ENCODE measurements at places on chromosomes 16 and 17.

- DNase-seq, result no peak
Observed at GRCh38 chr16:79848719-79849118, 248.2 kb upstream of the MAF start.

DNA sequence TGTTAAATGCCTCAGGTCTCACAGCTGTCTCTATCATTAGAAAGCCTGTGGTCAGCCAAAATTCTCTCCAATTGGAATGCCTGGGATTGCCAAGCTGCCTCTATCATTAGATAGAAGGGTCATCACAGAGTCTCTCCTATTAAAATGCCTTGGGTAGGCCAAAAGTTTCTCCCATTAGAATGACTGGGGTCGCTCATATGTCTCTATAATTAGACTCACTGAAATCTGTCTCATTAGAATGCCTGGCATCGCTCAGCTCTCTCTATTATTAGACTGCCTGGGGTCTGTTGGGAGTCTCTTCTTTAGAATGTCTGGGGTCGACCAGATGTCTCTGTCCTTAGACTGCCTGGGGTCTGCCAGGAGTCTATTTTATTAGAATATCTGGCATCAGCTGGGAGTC, 2265.1 kb downstream of the TP53TG3F start:
- no peak for DNase-seq

GRCh38 chr16:12927591-12927990, 26.2 kb downstream of the SHISA9 start:
- no peak for DNase-seq

DNA sequence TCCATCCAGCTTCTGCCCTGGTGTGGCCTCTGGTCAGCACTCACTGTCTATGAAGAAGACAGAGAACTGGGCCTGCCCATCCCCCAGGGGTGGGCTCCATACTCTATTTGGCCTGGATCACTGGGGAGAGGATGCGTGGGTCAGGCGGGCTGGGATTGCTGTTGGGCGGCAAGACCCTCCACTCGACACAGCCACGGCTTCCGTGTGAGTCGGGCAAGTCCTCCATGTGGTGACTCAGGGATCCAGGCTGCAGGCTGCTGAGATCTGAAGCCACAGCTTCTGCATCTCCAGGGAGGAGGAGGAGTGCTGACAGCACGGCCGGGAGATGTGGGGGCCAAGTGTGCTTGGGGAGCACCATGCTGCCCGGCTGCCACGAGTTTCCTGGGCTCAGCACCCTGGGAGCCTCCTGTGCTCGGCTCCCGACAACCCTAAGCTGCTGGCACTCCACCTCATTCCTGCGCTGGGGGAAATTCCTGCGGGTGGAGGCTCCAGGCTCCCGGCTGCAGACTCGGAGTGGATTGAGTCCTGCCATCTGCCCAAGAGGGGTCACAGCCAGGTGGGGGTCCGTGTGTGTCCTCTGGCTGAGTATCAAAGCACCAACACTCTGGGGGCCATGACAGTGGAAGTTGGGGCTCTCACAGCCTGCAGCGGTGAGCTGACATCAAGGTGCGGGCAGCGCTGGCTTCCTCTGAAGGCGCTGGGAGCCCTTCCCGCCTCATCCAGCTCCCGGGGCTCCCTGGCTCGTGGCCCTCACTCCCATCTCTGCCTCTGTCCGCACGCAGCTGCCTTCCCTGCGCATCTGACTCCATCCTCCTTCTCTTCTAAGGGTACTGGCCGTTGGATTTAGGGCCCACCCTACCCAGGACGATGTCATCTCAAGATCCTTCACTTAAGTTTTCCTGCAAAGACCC, 24.4 kb upstream of the CBFA2T3 start:
- no peak for DNase-seq

DNA sequence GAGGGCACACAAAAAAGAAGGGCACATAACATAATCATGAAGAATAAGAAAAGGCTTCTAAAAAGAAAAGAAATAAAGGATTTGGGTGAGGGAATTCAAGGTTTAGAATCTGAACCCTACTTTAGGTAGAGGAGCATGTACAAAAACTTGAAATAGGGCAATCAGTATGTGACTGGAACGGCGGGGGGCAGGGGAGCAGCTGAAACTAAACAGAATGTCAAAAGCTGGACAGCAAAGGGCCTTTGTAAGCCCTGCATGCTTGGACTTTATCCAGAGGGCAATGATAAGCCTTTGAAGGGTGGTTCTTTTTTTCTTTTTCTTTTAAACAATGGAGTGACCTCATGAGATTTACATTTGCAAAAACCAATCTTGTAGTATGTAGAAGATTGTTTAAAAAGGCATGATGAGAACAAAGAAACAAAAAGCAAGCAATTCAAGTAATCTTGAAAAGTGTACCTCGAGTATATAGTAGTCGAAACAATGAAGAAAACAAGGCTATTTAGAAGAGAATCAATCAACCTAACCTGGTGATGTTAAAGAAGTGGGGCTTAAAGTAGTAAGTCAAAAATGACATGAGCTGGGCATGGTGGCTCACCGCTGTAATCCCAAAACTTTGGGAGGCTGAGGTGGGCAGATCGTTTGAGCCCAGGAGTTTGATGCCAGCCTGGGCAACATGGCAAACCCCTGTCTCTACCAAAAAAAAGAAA, 46.7 kb upstream of the ANKFY1 start:
- peak; percentile 77 for DNase-seq

GRCh38 chr16:1287982-1288670, 21.3 kb upstream of the UBE2I start:
- DNase-seq, result no peak

DNA sequence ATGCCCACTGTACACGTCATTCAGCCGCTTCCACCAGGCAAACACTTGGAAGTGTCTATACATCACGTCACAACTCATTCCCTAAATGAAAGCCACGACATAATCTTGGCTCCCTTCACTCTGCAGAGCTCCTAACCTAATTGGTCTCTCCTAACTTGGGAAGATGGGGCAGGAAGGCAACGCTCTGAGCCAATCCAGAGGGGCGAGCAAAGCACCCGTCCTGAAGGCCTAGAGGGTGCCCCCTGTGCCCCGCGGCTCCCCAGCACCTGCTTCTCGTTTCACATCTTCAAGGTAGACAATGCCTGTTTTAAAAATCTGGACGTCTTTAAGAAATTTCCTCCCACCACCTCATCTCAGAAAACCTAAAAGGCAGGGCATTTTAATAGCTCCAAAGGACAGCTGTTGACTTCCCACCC, 1.0 kb downstream of the CSNK2A2 start:
- DNase-seq, result peak; percentile 13

DNA sequence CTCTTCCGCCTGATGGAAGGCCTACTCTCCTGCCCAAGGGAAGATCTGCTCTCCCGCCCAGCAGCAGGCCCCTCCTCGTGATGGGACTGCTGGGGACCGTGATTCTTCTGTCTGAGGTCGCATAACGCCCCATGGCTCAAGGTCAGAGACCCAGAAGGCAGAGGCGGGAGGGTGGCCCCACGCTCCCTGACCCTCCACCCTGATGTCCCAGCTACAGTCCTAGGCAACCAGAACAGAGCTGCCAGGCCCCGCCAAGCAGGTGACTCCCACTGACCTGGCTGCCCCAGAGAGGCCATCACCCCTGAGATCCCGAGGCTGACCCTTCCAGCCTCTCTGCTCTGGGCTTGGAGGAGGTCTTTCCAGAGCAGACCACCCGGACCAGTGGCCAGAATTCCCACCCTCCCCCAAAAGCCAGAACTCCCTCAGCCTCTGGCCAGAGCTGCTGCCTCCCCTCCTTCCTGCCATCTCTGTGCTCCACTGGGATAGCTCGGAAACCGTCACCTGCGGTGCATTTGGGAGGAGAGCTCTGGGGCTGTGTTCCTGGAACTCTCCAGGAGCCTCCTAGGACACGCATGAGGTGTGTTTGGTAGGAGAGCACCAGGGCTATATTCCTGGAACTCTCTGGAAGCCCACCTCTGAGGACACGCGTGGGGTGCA, 7.3 kb downstream of the ENPP7 start:
- DNase-seq, result no peak

GRCh38 chr16:67441907-67442306, 11.0 kb downstream of the HSD11B2 start:
- no peak for DNase-seq

DNA sequence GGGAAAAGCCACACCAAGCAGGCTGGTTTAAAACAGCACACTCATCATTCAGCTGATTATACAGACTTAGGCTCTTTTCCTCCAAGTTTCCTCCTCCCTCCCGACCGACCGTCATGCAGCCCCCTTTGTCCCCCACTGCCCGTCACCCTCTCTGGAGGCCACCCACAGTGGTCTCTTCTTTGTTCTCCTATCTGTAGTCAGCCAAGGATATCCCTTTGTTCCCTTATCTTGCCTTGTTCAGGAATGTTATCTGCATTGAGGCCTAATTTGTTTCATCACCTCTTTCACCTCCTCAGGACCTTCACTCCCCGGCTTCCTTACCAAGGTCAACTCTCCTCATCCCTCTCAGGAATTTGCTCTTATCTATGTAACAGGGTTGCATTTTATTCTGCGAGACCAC, 186.4 kb upstream of the CDH13 start:
- no peak for DNase-seq

DNA sequence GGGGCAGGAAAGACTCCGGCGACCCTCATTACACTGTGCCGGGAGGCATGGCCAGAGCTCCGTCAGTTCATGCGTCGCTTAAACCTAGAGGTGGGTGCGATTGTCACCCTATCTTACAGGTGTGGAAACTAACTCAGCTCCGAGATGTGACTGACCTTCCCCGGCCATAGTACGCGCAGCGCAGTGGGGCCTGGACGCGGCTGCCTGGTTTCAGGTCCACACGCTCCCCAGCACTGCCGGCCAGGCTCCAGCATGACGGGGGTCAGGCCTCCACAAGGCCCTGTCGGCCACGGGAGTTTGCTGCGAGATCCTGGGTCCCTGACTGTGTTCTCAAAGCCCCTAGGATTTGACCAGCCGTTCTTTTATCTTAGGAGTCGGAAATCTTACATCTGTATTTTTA, 34.4 kb downstream of the JPH3 start:
- no peak for DNase-seq

DNA sequence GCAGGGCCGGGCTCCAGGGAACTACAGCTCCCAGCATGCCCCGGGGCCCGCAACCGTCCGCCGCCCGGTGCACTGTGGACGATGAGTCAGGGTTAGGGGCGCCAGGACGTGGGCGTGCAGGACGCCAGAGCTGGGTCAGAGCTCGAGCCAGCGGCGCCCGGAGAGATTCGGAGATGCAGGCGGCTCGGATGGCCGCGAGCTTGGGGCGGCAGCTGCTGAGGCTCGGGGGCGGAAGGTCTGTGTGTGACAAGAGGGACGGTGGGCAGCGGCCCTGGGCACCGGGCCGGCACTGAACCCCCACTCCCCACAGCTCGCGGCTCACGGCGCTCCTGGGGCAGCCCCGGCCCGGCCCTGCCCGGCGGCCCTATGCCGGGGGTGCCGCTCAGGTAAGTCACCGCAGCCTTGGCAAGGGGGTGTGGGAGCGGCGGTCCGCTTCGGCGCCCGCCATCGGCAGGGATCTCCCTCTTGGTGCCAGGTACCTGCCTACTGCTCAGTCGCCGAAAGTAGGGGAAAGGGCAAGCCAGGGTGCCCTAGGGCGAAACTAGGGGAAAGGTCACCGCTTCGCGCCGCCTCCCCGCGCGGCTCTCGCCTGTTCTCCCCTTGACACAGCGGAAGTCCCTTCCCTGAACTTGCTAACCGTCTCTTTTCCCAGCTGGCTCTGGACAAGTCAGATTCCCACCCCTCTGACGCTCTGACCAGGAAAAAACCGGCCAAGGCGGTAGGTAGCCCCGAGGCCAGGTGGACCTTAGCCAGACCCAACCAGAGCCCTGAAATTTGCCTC, at the start of the genes ACADVL and DLG4:
ACADVL (plus strand) TSS at position 127 of the 781 bp plus-strand sequence; CDS start at position 174, 47 bp downstream.
DLG4 (minus strand) TSS at position 25 of the 781 bp plus-strand sequence.
- peak; percentile 86 for DNase-seq

DNA sequence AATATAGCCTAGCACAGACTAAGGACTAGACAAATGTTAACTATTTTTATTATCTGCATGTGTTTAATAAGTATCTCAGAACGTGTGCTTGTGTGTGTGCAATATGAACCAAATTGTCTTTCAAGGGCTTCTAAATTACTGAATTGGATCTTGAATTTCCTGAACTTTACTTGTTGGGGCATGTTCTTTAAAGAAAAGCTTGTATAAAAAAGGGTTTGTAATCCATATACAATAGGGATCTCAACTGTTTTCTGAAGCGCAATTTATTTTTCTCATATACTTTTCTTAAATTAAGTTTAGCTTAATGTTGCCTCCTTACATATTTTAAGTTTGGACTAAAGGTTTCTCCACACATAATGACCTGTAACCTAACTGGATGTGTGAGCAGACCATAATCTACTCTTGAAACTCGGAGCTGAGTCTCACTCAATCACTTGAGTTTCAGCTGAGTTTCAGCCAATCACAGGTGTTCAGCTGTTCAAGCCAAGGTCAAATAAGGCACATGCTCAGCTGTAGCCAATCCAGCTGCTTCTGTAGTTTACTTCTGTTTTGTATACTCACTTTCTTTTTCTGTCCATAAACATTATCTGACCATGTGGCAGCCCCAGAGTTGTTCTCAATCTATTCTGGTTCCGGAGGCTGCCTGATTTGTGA, 72.3 kb downstream of the CDK5R1 start:
- DNase-seq, result no peak

DNA sequence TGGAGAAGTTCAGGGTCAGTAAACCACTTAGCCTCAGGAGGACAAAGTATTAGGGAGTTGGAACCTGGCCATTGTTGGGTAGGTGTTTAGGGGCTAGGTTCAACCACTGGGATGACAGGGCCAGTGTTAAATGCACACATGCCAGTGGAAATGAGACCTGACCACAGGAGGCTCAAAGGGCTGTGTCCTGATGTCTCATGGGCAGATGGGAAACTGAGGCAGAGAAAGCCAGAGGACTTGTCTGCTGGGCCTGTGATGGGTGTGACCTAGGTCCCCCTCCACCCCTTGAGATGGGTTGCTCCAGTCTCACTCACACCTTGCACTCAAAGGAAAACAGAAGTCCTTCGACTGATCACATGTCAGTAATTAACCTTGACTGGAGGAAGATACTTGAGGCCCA, 16.0 kb downstream of the CPNE2 start:
- no peak for DNase-seq

DNA sequence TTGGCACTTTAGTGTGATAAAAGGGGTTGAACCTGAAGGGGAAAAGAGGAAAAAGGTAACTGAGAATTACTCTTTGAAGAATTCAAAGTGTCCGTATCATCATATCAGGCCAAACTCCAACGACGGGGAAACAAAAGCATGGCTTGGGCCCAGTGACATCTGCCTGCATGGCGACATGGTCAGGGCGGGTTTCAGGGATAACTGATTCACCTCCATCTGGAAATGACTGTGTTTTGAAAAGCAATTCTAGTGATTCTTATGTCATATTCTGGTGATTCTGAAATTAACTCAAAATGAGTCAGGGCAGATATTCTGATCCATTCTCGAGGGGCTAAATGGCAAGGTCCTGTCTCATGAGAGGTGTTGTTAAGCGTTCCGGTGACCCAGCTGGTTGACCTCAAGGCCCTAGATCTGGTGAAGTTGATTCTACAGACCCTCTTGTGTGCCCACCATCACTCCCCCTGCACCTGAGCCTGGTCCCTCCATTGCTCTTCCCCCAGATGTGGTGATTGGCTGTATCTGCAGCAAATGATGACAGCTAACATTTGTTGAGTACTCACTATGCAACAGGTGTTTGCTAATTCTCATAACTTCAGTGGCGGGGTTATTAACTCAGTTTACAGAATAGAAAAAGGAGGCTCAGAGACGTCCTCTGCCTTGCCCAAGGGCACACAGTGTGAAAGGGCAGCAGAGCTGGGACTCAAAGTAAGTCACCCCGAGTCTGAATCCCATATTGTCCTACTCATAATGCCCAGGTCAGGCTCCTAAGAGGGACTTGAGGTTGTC, 251.8 kb downstream of the MAF start:
- no peak for DNase-seq

Data from putamen (tissue), 1 donor.